ENCODE measurements at places on chromosomes 6 and 20.

DNA sequence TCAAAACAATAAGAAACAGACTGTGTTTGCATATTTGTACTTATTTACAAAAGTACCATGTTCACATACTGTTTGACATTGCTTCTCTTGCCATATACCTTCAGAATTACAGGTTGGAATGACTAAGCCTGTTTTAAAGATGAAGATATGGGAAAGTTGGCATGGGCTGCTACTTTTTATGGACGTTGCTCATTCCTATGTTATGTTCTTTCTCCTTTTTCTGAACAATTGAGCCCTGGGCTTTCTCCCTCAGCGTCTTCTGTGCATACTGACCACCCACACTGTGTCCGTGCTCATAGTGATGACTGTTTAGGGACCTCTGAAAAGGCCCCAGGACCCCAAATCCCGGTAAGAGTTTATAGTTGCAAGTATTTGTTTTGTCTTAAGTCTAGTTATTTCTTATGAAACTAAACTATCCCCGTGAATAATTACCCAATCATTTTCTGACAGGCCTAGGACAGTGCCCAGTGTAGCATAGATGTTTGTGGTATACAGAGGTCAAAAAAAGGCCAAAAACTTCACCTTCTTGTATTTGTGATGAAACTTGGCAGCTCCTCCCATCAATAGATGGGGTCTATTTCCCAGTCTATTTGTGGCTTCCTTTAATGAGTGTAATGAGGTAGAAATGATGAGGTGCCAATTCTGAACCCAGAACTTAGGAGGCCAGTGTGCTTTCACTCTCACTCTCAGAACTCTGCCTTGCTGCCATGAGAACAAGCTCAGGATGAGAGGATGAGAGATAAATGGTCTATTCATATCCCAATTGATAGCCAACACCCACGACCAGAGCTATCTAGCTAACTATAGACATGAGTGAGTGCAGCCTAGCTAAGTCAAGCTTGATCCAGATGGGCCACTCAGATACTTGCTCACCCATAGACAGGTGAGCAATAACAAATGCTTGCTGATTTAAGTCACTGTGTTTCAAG lies 40.9 kb downstream of the GSTA4 start:
- DNase-seq, result no peak

DNA sequence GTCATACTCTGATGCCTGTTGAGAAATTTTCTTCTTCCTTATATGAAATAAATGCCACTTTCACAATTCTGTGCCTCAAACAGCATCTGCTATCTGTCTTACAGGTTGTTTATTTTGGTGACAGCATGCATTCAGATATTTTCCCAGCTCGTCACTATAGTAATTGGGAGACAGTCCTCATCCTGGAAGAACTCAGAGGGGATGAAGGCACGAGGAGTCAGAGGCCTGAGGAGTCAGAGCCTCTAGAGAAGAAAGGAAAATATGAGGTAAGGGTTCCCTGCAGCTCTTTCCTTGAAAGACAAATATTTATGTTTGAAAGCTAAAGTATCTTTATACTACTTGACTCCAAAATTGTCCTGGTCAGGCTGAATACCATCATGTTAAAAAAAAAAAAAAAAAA lies 15.8 kb downstream of the TSPYL4 start:
- no peak for DNase-seq

GRCh38 chr20:8766868-8767390 lies 302.0 kb upstream of the PLCB4 start:
- no peak for DNase-seq

DNA sequence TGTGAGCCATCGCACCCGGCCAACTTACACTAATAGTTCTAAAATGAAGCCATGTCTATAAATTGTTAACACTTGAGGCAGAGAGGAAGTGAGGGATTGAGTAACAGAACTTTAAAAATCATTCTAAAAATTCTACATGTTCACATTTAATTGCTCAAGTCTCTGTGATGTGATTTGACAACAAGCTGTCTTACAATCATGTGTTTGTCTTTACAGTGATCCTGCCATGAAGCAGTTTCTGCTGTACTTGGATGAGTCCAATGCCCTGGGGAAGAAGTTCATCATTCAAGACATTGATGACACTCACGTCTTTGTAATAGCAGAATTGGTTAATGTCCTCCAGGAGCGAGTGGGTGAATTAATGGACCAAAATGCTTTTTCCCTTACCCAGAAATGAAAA lies 23.6 kb downstream of the GTF2H5 start:
- DNase-seq, result no peak

- DNase-seq, result no peak
These were observed 86.4 kb downstream of the LY86 start for GRCh38 chr6:6674872-6675271.

DNA sequence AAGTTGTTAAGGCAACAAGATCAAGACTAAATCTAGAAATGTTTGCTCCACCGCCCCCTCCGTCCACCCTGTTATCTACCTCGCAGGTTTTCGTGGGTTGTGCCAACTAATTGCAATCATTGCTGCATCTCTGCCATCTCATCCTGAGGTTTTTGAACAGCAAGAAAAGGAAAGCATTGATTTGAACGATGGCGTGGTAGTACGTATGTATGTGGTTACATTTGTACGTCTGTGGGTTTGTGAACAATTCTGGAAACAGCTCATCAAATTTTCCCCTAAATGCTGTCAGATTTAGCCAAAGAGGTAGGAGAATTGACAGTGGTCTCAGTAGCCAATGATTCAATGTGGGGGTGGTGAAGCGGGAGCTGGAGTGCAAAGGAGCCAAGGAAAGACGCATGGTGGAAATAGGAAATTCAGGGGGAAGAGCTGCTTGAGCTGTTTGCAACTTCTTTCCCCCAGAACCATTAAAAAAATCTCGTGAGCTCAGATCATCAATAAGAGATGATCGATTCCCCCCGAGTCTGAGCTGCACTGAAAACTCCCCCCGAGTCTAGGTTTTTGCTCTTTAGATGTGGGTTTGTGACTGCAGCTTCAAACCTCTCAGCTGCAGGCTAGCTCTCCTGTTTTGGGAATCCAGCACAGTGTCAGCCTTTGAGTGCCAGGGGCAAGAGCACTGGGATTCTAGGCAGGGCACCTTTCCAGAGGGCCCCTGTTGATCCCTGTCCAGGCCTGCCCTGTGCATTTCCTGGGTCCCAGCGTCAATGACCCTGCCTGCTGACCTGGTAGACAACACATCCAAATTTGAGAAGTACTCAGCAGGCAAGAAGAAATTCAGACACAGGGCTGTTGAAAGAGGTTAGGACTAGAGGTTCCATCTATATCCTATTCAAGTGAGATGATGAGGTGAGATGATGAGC lies 72.6 kb upstream of the LY86 start:
- DNase-seq, result no peak

GRCh38 chr20:60993433-60994044 lies 258.5 kb upstream of the CDH4 start:
- DNase-seq, result no peak

GRCh38 chr20:64157878-64158277 lies 6.4 kb upstream of the MYT1 start:
- no peak for DNase-seq

DNA sequence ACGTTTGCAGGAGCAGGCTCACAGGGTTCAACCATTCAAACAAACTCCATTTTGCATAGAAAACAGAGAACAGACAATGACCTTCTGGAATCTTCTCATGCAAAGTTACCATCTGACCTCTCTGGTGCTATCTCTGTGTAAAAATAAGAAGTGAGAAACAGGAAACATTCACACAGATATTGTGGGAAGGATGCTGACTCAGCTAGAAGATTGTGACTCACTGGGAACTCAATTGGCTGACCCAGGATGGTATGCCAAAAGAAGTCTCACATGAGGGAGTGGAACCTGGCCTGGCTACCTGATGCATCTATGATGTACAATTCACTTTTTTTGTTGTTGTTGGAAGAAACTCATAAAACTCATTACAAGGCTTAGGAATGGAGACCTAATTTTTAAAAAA lies 61.1 kb upstream of the TBX18 start:
- no peak for DNase-seq

- no peak for DNase-seq
These were observed 445.2 kb upstream of the ID4 start for GRCh38 chr6:19391926-19392325.

DNA sequence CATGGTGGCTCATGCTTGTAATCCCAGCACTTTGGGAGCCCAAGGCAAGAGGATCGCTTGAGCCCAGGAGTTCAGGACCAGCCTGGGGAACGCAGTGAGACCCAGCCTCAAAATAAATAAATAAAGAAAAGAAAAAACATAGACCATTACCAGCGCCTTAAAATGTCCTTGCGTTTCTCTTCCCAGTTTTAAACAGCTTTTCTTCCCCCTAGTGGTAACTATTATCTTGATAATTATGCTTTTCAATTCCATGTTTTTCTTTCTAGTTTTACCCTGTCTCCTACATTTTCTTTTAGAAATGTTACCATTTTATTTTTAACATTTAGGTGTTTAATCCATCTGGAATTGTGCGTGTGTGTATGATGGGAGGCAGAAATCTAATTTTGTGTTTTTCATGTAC lies 24.4 kb downstream of the DNAH8 start:
- DNase-seq, result no peak

GRCh38 chr6:82908661-82909060 lies 157.0 kb downstream of the UBE3D start:
- no peak for DNase-seq

- no peak for DNase-seq
These were observed 42.3 kb upstream of the LAMA4 start for GRCh38 chr6:112296694-112297093.

- DNase-seq, result no peak
These were observed 2.0 kb downstream of the DOK5 start for GRCh38 chr20:54477191-54477955.

DNA sequence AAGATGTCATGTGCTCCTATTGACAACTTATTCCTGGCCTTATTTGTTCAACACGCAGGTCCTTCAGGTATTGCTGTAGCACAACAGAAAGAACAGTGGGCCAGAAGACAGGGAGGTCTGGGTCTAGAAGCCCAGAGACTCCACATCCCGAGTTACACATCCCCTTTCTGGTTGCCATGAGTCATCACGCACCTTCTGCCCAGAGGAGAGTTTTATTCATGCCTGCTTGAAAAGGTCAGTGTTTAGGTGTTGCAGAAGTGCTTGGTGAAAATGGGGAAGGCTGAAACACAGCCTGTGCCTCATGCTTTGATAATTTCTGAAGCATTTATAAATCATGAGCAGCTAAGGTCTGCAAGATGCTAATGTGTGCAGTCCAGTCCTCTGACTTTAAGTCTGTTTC lies 256.4 kb downstream of the GMPR start:
- DNase-seq, result no peak

GRCh38 chr6:14058735-14059134 lies 58.8 kb upstream of the CD83 start:
- no peak for DNase-seq

GRCh38 chr6:147268254-147268653 lies 64.0 kb downstream of the STXBP5 start:
- DNase-seq, result no peak

DNA sequence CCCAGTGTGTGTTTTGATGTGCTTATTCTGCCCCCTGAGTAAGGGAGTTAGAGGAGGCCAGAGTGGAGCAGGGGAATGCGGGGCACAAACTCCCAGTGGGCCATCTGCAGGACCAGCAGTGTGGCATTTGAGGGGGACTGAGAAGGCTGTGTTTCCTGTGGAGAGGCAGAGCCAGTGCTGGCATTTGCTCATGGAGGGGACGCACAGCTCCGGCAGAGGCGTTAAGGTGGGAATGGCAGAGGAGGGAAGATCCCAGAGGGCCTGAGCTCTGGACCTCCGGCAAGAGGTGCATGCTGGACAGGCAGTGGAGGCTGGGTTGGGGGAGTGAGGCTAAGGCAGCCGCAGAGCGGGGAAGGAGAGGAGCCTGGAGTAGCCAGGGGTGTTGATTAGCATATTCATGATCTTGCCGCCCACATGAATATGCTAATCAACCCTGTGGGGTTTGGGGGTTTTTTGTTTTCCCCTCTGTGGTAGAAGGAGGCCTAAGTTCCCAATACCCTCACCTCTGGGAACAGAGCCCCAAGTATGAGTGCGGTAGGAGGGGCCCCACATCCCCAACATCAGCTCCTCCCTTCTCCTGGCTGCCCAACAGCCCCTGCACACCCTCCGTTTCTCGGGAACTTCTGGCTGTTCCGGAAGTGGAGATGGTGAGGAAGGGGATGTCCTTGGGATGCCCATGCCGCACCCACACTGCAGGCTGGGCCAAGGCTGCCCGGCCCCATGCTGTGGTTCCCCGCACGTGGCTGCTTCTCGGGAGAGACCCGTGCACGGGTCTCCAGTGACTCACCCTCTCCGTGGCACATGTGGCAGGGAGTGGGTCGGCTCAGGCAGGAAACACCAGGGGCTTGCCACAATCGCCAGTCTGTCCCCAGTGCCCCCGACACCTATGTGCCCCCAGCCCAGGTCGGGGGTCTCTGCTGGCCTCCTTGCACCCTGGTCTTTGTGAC lies 33.8 kb downstream of the DLGAP4 start:
- DNase-seq, result no peak

- no peak for DNase-seq
These were observed 57.6 kb downstream of the GOPC start for GRCh38 chr6:117544716-117545115.

DNA sequence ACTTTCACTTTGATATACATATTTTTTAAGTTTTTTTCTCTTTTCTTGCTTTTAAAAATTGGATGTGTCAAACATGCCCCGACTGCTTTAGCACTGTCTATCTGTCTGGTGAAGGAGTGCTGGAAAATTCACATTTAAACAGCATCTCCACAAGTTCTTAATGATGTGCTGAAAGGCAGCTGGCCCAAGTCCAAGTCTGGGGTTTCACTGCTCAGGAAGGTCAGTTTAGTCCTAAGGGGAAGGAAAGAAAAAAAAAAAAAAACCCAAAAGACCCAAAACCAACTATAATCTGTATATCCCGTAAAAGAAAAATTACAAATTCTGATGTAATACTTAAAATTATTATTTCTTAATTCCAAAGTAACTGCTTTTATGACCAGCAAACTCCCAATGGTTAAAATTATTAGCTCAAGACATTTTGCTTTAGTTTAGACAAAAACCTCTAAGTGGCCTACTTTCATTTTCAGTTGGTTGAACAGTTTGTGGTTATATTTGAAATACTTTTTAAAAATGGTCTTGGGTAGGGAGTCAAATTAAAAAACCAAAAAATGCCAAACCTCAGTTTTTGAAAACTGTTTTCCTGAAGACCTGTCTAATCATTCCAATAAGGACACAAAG lies 79.5 kb upstream of the PREP start:
- no peak for DNase-seq

DNA sequence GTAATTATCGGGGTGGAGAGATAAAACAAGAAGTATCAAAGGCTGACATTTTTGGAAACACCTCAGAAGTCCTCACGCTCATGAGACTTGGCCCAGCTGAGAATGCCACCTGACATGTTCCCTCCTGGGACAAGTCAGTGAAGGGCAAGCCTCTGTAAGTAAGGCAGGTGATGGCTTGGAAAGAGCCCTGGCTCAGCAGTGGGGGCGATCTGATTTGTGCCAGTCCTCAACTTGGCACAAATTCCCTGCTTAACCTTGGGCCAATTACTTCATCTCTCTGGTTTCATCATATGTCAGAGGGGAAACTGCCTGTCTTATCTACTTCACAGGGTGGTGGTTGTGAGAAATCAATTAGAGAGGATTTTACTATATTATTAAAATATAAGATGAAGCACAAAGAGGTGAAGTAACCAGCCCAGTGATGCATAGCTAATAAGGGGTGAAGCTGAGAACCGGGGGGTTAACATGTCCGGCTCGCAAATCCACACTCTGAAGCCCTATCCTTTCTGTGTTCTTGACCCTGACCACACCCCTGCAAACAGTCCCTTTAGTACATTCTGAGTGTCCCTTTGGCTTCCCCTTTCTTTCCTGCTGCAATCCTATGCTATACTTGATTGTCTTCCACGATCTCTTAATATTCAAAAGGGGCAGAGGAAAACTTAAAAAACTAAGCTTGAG lies 8.8 kb upstream of the MOCS1 start:
- DNase-seq, result no peak

GRCh38 chr6:164108869-164109769 lies 694.6 kb downstream of the QKI start:
- peak; percentile 55 for DNase-seq

GRCh38 chr6:134730013-134730412 lies 219.9 kb downstream of the ALDH8A1 start:
- DNase-seq, result no peak
